ENCODE measurements at places on chromosomes 6 and 20.
A peak's percentile ranks its signal among the peaks of the same experiment; 100 is the strongest.

DNA sequence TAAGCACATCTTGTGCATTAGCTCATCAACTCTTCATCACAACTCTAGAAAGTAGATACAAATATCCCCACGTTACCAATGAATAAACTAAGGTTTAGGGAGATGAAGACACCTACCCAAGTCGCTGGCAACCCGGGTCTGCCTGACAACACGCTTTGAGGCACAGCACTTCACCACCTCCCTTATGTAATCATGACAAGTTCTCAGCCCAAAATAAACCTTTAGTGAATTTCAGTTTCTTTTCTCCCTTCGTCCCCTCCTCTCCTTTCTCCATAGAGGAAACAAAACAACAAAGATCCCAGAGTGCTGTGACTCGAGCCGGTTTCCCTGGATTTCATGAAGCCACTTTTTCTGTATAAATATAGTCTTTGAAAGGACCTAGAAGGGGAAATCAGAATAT, 105.4 kb downstream of the MAFB start:
- DNase-seq, result no peak

GRCh38 chr6:159456349-159456748, 236.7 kb downstream of the SOD2 start:
- no peak for DNase-seq

DNA sequence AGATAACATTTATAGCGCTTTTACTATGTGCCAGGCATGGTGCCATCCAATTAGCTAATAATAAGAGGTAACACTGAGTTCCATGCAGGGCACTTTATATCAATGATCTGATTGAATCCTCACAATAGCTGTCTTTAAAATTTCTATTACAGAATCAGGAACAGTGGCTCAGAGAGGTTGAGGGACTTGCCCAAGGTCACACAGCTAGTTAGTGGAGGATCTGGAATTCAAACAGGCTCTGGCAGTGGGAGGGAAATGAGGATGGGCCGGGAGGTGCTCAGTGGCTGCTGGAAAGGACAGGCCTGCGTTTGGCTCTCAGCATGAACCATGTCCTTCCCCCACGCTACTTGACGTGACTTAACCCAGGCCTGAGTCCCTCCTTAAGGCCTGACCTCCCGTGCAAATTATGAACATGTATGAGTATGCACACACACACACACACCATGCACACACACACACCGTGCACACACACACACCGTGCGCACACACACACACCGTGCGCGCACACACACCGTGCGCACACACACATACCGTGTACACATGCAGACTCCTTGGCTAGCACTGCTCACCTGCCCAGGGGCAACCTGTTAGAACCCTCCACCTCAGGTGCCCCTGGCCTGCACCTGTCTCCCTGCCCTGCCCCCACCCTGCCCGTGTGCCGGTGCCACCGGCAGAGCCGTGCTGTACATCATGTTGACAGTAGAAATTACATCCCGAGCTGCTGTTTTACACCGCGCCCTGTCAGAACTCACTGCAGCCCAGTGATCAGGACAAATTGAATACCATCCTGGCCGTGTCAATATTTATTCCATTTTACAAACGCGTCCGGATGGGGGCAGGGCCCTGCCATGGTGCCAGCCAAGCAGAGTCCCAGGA, 43.7 kb downstream of the CDH22 start:
- no peak for DNase-seq

DNA sequence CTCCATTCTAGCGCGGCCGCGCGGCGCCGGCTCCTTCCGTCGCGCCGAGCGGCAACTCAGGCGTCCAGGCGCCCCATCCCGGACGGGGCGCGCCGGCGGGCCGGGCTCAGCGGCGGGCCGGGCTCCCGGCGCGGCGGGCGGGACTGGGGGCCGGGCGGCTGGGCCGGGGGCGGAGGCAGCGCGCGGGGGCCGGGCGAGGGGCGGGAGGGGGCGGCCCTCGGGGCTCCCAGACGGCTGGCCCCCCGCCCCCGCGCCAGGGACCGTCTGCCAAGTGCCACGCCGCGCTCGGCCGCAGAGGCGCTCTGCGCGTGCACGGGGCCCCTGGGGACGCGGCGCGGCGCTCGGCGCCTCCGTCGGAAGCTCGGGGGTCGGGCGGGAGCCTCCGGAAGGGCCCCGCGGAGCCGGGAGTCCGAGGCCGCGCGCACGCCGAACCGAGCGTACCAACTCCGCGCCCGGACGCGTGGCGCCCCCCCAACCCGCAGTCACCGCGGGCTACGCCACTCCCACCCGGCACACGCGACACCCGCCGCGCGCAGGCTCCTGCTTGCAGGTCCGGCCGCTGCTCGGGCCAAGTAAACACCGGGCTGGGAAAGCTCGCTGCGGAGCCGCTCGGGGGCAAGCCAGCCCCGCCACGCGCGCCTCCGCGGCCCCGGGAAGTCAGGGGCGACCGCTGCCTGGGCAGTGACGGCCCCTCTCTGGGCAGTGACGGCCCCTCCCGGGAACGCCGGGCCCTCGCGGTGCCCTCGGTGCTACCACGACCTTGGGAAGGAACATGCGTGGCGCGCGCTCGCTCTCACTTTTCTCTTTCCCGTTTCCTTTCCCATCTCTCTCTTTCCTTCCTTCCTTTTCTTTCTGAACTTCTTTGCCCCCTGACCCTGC, at the start of gene PREX1:
PREX1 (minus strand) TSS at position 145 of the 879 bp plus-strand sequence; CDS start at position 6, 139 bp downstream.
- peak; percentile 73 for DNase-seq

GRCh38 chr6:3929281-3929798, 80.2 kb downstream of the FAM50B start:
- DNase-seq, result no peak

- DNase-seq, result no peak
These were observed 65.7 kb downstream of the TFAP2B start for GRCh38 chr6:50884364-50884763.

DNA sequence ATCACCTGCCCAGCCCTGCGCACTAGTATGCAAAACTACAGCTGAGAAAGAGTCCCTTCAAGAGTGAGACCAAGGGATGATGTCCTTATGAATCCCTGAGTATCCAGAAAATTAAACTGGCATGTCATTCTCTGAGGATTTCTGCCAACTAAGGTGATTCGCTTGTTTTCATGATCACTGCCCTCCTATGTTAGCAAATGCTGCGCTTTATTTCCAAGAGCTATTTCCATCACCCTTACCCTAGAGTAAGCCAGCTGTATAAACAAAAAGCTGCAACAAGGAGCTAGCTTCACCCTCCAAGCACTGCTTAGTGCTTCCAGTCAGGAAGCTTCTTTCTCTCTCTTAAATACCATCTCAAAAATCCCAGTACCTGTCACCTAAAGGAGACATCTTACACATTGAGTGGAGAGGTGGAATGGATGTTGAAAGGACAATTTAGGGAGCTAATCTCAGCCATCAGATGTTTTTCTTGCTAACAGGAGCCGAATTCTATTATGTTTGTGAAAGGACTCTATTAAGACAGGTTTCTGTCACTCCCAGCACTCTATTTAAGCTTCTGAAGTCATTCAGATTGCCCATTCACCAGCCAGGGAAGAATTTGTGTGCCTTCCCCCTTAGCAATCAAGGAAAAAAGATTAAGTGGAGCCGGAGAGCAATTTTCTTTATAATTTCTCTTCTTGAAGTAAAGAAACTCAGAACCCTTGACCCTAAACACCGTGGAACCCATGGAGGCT, 322.2 kb downstream of the NRN1 start:
- no peak for DNase-seq

- no peak for DNase-seq
These were observed 23.5 kb downstream of the PLEKHG1 start for GRCh38 chr6:150622941-150623874.

DNA sequence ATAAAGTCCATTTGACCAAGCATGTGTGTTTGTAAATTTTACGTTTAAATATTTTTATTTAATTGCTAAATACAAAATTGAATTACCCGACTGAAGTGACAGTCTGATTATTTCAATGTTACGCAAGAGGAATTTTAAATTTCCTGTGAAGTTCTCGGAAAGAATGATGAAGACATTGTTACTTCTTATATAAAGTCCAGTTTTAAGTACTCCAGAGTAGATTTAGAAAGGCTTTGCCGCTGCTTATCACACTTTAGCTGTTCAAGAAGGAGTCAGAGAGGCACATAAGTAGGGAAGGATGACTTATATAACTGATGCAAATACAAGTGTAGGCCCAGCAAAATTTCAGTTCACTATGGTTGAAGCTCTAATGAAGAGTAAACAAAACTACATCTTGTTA, 265.1 kb upstream of the CITED2 start:
- no peak for DNase-seq

DNA sequence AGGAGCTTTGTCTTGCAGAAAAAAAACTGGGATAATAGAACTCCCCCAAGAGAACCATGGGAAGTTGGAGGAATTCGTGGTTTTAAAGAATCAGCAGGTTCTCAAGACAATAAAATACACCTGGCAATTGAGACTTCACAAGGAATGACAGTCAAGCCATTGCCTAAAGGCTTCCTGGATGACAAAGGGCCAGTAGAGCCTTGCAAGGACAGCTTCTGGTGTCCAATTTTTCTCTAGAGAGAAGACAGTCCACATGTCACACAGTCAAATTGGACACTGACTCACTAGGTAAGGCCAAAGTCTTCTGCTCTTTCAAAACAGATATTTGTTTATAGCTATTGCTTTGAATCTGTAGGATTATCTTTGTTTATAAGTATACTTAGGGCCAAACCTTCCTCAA, 80.3 kb upstream of the BMP5 start:
- no peak for DNase-seq

All from stimulated activated CD4-positive, alpha-beta T cell treated with anti-CD3 and anti-CD28 coated beads, Interleukin-15, amount 100 ng/mL, for 1 hour (primary cell).